ENCODE measurements at places on chromosomes 3 and 15.
A peak's percentile ranks its signal among the peaks of the same experiment; 100 is the strongest.

GRCh38 chr3:188711881-188712247 is 459.9 kb upstream of the TPRG1 start:
- DNase-seq, result no peak

- DNase-seq, result peak; percentile 24
Measured at GRCh38 chr3:43411429-43411828, 125.1 kb downstream of the SNRK start.

GRCh38 chr15:82231233-82231632 is 31.3 kb downstream of the EFL1 start:
- no peak for DNase-seq

- DNase-seq, result no peak
Measured at GRCh38 chr15:90625037-90625436, 92.1 kb upstream of the BLM start.

GRCh38 chr15:100057281-100057680 is 284.5 kb downstream of the ADAMTS17 start:
- no peak for DNase-seq

DNA sequence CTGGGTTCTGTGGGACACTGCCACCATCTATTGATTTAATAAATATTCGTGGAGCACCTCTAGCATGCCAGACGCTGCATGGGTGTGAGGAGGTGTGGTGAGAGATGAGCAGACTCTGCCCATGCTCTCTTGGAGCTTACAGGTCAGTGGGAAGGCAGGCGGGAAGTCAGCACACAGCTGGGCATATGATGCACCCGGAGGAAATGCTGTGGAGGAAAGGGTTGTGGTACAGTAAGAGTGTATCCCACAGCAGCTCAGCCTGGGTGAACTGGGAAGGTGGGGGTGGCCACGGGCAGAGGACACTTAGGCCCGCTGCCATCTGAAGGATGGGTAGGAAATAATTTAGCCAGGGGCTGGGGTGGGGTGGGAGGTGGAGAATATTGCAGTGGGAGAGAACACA is 392.1 kb downstream of the CACNA2D3 start:
- no peak for DNase-seq

DNA sequence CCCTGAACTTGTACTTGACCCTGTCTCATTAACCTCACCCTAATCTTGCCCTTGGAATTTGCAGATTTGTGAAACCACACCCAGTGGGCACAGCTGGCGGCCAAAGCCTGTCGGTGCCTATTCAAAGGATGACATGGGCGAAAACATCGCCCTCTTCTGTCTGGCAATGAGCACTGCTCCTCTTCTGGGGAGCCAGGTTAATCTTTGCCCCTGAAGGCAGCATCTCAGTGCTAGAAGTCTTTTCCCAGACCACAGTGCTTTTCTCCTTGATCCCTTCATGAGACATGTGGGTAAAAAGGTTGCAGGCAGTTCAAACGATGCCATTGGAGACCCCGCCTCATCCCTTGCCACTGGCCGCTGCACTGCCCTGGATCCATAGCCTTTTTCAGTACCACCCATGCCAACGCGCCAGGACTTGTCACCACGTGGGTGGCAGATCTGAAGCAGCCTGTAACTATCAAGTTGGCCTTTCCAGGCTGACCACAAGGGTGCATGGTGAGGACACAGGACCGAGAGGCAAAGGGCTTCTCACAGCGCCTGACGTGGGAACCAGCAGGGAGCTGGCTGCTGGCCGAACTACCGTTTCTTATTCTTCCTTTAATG is 6.5 kb upstream of the DNASE1L3 start:
- DNase-seq, result peak; percentile 61

GRCh38 chr3:72576563-72576962 is 271.7 kb downstream of the SHQ1 start:
- DNase-seq, result no peak

DNA sequence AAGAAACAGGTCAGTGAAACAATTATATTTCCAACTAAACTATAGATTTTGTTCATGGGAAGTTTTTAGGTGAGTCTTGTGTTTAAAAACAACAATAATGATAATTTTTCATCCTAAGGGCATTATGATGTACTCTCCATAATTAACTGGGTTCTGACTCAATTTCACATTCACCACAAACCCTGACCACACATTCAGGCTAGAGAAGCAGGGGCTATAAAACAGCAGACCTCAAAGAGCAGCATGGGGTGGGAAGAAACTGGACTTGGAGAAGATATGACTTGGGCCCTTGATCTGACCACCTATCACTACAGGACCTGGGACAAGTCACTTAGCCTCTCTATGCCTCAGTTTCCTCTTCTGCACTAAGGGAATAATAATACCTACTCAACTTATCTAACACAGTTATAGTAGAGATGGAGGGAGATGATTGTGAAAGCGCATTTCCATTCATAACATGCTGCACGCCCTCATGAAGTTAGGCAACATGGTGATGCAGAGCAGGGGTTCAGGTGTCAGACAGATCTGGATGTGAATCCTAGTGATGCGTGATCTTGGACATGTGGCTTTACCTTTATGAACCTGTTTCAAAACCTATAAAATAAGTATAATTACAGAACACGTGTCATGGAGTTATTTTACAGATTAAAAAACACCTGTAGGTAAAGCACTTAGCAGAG is 63.0 kb upstream of the ACP3 start:
- DNase-seq, result no peak

DNA sequence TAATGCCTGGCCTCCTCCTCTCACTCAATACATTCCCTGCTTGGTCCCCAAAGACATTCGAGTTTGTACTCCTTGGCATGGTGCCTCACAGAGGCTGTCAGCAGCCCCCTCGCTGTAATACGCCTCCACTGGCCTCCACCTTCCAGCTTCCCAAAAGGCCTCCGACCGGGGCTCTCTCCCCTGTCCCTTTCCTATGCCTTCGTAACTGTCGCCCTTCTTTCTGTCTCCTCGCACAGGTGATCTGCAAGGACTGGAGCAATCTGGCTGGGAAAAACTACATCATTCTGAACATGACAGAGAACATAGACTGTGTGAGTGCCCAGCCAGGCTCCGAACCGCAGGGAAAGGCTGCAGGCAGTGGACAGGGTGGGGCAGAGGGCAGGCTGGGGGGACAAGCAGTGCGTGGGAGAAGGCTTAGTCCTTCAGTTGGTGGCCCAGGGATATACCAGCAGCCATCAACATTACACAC is 10.7 kb upstream of the ABTB1 start:
- DNase-seq, result no peak

GRCh38 chr15:33086500-33087121 is 107.9 kb downstream of the FMN1 start:
- DNase-seq, result no peak

DNA sequence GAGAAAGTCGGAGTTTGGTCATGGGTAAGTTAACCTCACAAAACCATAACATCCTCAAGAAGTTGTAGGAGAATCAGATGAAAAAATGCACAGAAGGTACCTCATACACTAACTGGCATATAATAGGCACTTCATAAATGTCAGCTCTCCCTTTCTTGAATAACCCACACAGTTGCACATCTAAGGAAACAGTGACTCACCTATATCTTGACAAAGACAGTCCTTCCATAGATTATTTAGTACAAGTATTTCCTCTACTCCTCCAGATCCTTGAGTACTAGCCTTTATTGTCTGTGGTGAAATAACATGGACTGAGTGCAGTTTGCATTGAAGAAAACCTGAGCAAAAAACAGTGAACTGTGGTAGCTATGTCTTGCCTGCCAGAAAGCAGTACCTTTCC is 46.6 kb downstream of the MAGI1 start:
- DNase-seq, result no peak

DNA sequence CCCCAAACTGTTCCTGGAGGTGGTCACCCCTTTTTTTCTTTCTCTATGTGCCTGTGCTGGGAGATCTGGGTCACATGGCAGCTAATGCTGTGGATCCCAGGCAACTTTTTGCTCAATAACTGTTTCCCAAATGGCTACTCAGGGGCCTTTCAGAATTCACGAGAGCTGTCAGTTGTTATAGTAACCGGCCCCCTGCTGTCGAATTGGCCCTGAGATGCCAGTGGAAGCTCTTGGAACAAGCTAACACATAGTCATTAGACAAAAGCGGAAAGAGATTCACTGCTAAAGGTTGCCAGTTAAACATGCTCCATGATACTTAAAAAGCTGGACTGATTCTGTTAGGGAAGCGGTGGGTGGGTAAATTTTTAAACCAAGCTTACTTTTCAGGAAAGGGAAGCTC is 144.1 kb downstream of the FEZF2 start:
- peak; percentile 8 for DNase-seq

- no peak for DNase-seq
Measured at GRCh38 chr15:93515256-93516051, 426.4 kb upstream of the RGMA start.

DNA sequence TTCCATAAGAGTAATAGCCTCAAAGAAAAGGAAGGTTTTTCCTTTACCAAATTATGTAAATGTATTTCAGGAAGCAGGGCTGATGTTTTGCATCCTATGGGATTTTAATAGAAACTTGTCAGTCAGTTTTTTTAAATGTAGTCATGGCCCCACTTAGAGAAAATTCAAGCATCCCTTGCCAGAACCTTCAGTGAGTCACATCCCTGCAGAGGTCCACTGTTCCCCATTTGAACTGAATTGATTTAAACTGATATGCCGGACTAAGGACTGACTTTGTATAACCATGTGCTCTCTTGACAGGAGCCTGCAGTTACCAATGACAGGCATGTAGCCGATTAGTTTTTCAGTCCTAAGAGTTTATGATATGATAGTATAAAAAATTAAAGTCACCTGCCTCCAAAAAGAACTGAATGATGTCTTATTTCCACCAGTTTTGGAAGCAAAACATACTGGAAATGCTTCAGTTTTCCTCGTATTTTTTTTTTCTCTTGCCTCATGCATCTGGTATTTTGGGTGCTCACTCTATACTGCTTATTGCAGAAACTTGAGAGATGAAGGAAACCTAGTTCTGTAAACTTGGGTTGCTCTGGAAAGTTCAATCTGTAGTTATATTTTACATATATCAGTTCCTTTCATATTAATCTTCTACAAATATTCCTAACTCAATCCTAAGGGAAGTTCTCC is 30.7 kb downstream of the LRTM1 start:
- no peak for DNase-seq

DNA sequence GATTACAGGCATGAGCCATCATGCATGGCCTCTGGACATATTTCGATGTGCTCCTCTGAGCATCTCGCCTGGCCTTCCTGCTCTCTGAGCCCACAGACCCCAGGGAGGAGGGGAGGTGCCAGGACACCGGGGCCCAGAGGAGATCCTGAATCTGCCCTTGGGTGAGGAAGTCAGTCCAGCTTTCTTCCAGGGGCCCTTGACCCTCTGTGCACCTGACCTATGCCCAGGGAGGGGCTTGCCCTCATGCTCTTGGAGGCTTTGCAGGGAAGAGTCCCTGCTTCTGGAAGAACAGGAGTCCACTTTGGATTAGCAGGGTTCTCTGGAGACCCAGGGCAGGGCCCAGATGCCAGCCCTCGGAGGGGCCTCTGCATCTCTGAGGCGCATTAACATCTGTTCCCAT is 1.4 kb downstream of the ACSBG1 start:
- DNase-seq, result no peak

GRCh38 chr3:44568561-44568960 is 13.6 kb downstream of the ZKSCAN7 start:
- no peak for DNase-seq

DNA sequence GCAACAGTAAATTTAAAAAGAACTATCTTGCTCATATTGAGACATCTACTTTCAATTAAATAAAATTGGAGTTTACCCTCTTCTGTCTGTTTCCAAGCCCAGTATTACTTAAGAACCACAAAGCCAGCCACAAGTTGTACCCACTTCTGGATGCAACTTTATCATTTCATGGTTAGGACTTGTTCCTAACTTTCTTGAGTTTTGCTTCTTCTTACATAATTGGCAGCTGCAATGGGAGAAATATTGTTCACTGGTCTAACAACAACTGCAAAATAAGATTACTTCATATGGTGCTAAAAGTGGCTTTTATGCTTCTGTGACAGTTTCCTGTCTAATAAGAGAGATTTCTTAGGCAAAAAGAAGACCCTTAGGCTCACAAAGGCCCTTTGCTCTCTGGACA is 240.6 kb downstream of the OTOL1 start:
- DNase-seq, result no peak

- no peak for DNase-seq
Measured at GRCh38 chr15:86846036-86846435, 766.4 kb downstream of the AGBL1 start.

GRCh38 chr15:42528970-42529369 is 19.6 kb downstream of the LRRC57 start:
- DNase-seq, result no peak

DNA sequence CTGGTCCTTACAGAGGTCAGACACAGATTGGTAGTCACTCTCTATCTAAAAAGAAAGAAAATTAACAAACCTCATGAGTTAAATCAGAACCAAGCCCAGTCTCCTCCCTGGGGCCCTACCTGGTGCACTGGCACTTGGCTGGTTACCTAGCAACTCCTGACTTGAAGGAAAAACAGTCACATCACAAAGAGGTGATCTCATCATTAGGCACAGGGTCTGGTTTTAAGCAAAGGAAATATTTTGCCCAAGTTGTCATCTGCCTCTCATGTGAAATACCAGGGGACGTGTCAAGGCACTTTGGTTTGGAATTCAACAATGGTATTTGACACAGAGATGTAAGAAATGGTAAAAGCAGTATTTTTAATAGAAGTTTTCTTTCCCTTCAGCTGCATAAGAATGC is 47.7 kb upstream of the FMN1 start:
- DNase-seq, result no peak

DNA sequence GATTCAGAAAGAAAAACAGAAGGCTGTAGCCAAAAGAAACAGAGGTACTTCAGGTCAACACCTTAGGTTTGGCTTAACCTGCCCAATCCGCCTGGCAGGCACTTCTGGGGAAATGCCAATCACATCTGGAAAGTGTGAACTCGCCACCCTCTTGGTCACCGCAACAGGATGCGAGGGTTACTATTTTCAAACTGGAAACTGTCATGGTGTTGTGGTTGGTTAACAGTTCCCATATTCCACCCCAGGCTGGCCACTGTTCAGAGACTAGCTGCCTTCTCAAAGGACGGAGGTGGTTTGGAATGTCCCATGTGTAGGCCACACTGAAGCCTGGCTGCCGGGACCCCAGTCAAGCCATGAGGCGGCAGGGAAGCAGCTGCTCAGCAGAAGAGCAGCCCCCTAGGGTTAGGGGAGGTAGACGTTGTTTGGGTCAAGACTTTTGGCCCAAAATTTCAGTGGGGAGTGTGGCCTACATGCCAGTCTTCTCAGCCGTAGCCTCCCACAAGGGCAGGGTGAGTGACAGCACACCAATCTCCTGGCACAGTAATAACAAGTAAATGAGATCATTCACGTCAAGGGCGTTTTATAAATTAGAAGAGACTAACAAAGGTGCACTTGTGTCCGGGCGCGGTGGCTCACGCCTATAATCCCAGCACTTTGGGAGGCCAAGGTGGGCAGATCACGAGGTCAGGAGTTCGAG is 54.6 kb downstream of the UMPS start:
- no peak for DNase-seq

DNA sequence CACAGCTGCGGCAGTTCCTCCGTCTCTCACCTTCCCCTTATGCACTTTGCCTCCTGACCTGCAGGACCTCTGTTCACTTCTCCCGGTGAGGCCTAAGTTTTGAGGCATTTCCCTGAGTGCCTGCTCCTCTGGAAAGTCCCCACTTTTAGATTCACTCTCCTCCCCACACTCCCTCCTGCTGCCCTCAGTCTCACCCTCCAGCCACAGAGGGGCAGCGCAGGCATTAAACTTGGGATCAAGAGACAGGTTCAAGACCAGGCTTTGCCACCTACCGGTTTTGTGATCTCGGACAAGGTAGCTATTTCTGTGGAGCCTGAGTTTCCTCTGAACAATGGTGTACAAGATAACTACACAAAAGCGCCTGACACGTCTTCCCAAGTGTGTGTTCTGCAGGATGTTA is 19.4 kb downstream of the SLC6A11 start:
- DNase-seq, result no peak

GRCh38 chr15:70356919-70357318 is 259.2 kb upstream of the TLE3 start:
- DNase-seq, result no peak

All from hippocampal formation (tissue), 2 donors.